ENCODE measurements at places on chromosomes 12 and 14. TPM values are rescaled to one million over a fixed set of nuclear protein-coding genes. Genes with fewer than 3 reads are reported as not detected.

Gene KLHL28
- total RNA-seq = 13.7 TPM

- H3K4me3 ChIP-seq = no peak overlapping the region
- H3K4me1 ChIP-seq = peaks cover 13% of the 10 kb centered on the region
- H3K27ac ChIP-seq = no peak overlapping the region
- DNase-seq = no peak
- peaks cover 4% of the 10 kb centered on the region for H3K27me3 ChIP-seq
Observed at GRCh38 chr12:104698871-104699270, 242.1 kb downstream of the CHST11 start.

Gene GLIPR1L1
- not detected for total RNA-seq

- H3K27ac ChIP-seq = no peak overlapping the region
- DNase-seq = no peak
- no peak overlapping the region for H3K4me3 ChIP-seq
- no peaks in the 10 kb centered on the region for H3K4me1 ChIP-seq
Observed at GRCh38 chr14:33894339-33894738, 56.5 kb downstream of the EGLN3 start.

GRCh38 chr12:5097786-5098185, 54.1 kb downstream of the KCNA5 start:
- no peak overlapping the region for H3K4me3 ChIP-seq
- H3K27me3 ChIP-seq = no peaks in the 10 kb centered on the region
- no peaks in the 10 kb centered on the region for H3K36me3 ChIP-seq
- no peak overlapping the region for H3K27ac ChIP-seq
- H3K4me1 ChIP-seq = peaks cover 16% of the 10 kb centered on the region
- no peak for DNase-seq

Gene LRRK2
- total RNA-seq = 2.1 TPM

GRCh38 chr12:15589328-15590032, 199.7 kb downstream of the EPS8 start:
- no peak overlapping the region for H3K27ac ChIP-seq
- no peak for DNase-seq
- H3K4me1 ChIP-seq = peaks cover 11% of the 10 kb centered on the region
- peak overlapping the region; percentile 17 for H3K4me3 ChIP-seq
- H3K27me3 ChIP-seq = peaks cover 4% of the 10 kb centered on the region
- H3K36me3 ChIP-seq = no peaks in the 10 kb centered on the region

GRCh38 chr14:81435391-81436295, 35.5 kb upstream of the STON2 start:
- H3K36me3 ChIP-seq = no peaks in the 10 kb centered on the region
- H3K4me3 ChIP-seq = peak overlapping the region; percentile 90
- H3K27me3 ChIP-seq = peaks cover 45% of the 10 kb centered on the region
- H3K4me1 ChIP-seq = peaks cover 28% of the 10 kb centered on the region
- peak; percentile 27 for DNase-seq

DNA sequence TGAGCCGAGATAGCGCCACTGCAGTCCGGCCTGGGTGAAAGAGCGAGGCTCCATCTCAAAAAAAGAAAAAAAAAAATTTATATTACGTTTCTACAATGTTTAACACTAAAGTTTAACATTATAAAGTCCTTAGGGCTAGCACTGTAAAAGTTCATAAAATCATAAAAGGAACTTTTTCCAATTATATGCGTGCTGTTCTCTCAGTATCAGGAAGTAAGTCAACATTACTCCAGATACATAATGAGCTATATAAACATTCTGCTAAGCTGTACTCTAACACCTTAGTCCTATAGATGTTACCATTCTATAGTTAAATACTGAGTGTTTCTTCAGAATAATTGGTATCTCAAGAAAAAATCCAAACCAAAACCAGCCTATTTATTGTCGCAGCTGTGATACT, 32.6 kb downstream of the SLC41A2 start:
- H3K27me3 ChIP-seq = no peaks in the 10 kb centered on the region
- no peak overlapping the region for H3K4me3 ChIP-seq
- no peaks in the 10 kb centered on the region for H3K4me1 ChIP-seq
- DNase-seq = no peak
- no peak overlapping the region for H3K27ac ChIP-seq
- peaks cover 5% of the 10 kb centered on the region for H3K36me3 ChIP-seq

All from neural crest cell (in vitro differentiated cells).